ENCODE measurements at places on chromosomes 6 and 20.

GRCh38 chr6:14706378-14706929 lies 539.4 kb upstream of the JARID2 start:
- DNase-seq: no peak

- no peak for DNase-seq
Observed at GRCh38 chr6:39859025-39859424, 66.8 kb downstream of the DAAM2 start.

GRCh38 chr6:37284781-37285180 lies 26.8 kb upstream of the TMEM217 start:
- no peak for DNase-seq

DNA sequence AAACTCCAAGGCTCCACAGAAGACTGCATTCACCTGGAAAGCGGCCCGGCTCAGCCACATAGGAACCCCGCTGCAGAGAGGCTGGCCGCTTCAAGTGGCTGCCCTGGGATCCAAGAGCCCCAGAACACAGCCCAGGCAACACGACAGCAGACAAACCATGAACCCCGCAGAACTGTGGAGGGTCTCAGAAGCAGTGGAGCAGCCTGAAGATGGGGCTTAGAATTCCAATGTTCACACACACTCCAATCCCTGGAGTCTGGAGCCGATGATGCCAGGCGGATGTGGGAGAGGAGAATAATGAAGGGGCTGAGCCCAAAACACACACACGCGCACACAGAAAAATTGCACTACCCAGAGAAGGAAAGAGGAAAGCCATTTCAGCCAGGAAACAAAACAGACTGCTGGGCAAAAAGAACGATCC lies 52.4 kb downstream of the NINL start:
- DNase-seq: no peak

DNA sequence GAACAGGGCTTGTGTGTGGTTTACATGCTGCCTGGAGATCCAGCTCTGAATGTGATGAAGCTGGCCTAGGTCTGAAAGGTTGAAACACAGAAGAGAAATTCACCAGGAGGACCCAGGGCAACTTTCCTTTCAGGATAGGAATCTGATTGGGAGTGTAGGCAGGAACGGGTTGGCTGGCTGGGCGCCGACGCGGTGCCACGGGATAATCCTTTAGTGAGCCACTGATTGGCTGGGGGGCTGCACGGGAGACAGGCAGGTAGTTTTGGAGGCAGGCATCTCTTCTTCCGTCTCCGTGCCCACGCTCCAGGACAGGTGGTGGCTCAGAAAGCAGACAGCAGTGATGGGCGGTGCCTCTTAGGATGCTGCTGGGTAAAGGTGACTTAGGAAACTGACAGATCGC lies 294.6 kb downstream of the CDH4 start:
- DNase-seq: no peak

GRCh38 chr6:131199568-131200272 lies 64.5 kb downstream of the AKAP7 start:
- no peak for DNase-seq

Data from COR-L47 (cell line).